ENCODE measurements at places on chromosomes 7 and 10.

DNA sequence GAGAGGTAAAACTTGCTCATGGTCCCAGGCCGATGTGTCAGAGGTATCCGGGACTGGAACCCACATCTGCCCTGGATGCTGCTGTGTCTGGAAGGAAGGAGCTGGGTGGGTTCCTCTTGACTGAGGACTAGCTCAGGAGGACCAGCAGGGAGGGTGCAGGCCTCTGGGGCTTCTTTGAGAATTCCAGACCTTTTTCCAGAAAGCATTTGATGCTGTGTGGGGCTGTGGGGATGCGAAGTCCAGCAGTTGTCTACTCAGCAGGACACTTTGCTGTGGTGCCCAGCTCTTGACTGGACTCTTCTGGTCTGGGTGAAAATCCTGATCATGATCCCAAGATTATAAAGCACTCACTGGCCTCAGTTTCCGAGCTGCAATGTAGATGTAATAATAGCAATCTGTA, 1.7 kb downstream of the RAMP3 start:
- no peak for DNase-seq

DNA sequence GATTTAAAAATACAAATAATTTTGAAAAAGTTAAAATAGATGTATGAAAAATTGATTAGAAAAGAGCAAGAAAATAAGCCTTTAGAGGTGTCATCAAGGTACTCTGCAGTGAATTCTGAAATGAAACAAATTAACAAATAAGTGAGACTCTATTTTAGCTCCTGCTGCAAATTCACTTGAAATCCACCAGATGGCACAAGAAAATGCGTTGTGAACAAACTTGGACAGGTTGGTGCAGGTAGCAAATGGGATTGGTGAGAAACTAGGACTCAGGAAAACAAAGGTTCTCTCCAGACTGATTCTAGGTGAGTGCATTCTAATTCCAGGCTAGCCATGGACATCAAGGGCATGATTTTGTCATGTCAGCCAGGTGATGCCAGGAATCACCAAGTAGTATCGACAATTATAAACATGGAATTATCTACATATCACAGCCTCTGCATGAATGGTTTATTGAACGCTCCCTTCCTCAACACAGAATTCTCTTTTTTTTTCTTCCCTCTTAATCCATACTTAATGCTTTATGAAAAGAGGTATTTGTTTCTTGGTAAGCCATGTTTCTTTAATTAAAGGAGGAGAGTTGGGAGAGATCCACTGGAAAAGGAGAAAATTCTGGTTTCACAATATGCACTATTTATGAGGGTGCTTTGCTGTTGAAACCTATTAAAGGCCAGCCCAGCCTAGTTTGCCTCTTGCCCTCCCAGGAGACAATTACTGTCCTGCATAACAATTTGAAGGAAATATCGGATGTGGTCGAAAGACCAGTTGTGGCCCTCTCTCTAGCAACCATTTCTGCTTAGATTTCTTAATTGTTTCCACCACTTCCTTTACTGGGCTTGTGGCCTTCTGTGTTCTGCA, 118.1 kb downstream of the ZNF365 start:
- DNase-seq = no peak

DNA sequence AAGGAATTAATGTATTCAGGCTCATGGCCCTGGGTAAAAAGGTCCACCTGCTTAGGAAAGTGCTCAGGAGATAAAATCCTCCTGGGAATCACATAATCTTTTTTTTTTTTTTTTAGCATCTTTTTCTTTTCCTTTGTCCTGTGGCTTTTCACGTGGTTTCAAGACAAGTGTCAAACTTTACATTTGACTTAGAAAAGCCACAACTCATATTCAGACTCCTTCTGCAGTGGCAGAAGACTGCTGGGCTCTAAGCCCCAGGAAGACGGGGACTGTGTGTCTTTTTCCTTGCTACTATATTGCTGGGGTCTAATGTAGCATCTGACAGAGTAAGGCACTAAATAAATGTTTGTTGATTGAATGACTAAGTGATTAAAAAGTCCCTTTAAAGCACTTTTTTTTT, 127.5 kb upstream of the ANKRD1 start:
- no peak for DNase-seq

DNA sequence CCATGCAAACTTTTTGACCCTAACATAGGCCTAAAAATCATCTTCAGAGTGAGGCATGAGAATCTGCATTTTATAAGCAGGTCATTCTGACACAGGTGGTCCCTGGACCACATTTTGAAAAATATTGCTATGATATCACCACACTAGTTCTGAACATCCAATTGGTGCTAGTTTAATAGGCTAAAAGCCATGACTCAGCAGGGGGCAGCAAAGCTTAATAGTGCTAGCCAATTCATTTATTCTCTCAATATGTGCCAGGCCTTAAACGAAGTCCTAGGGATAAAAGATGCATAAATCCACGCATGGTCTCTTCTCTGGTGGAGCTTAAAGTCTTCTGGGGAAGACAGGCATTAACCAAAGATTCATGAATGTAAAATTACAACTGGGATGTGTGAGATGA, 10.2 kb upstream of the SLC25A28 start:
- no peak for DNase-seq

GRCh38 chr10:118394301-118395200, 52.4 kb upstream of the FAM204A start:
- no peak for DNase-seq

GRCh38 chr10:106636766-106637491, 527.6 kb downstream of the SORCS1 start:
- DNase-seq = no peak

DNA sequence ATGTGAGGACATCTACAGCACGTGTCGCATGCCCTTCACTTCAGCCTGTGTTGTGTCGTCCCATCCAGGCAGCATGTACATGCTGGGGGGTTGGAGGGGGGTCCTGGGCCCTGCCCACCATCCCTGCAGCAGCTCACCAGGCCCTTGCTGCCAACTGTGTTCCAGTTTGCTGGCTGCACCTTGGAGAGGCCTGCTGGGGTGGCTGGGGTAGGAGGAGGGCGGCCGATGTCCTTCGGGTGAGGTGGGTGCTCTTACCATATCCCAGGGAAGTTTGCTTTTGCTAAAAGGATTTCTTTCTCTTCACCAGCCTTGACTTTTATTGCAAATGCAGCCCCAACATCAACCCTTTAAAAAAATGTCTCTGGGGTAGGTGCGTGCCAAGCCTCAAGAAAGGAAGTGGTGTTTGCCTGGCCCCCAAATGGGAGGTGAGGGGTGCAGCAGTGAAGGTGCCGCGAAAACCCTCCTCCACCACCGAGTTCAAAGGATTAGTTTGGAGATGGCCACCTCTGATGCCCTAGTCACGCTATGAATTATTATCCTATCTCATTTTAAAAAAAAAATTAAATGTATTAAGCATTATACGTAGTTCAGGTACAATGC, 165.8 kb upstream of the KLF6 start:
- no peak for DNase-seq

GRCh38 chr7:83347945-83348444, 185.3 kb upstream of the PCLO start:
- no peak for DNase-seq

DNA sequence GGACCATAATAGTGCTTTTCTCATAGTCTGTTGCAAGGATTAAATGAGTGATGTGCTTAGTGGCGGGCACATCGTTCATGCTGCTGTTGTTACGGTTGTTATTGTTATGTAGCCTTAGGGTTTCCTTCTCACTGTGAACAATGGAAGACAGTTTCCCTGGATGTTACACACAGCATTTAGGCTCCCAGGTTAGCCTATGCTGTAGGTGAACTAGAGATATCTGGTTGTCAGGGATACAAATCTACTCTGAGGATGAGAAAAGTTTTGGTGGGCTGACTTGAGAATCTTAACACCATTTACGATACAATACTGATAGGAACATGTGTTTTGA, 14.7 kb downstream of the SH3PXD2A start:
- no peak for DNase-seq

DNA sequence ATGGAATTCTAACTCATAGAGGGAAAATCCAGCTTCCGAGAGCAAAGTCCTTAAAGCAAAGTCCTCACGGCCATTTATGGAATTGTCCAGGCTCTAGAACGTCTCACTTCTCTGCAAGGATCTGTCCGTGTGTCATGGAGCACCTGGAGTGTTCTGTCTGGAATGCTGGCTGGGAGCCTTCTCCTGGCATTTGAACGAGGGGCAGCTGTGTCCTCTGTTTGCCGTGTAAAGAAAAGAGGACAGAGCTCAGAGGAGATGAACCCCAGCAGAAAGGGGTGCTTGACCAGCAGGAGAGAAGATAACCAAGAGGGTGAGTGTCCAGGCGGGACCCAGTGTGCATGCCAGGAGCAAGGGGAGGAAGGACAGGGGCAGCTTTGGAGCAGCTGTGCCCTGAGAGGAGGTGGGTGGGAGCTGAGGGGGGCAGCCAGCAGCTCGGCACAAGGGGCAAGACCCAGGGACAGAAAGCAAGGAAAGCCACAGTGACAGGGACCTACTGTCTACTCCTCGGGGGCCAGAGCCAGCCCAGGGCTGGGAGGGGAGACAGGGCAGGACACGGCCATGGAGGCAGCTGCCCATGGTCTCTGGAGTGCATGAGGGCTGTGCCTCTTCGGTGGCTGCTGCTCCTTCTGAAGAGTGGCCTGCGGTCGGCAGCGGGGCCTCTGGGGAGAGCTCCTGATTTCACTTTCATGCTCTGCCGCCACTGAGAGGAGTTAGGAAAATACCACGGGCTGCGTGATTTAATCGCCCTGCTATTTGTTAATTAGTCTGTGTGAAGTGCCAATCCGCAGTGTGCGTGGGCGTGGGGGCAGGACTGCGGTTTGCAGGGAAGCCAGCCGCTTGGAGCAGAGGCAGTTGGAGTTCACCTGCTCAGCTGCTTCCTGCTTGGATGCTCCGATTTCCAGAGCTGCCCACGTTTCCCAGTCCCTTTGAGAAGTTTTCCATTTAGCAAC, 149.3 kb upstream of the SHH start:
- no peak for DNase-seq
